D341Med (cell line): ENCODE measurements at places on chromosomes 12 and 14.
A peak's percentile ranks its signal among the peaks of the same experiment; 100 is the strongest.

- DNase-seq: peak; percentile 67
Measured at GRCh38 chr12:115983226-115983798, 294.2 kb downstream of the MED13L start.

GRCh38 chr12:107126796-107127481, 33.6 kb upstream of the CRY1 start:
- peak; percentile 41 for DNase-seq

DNA sequence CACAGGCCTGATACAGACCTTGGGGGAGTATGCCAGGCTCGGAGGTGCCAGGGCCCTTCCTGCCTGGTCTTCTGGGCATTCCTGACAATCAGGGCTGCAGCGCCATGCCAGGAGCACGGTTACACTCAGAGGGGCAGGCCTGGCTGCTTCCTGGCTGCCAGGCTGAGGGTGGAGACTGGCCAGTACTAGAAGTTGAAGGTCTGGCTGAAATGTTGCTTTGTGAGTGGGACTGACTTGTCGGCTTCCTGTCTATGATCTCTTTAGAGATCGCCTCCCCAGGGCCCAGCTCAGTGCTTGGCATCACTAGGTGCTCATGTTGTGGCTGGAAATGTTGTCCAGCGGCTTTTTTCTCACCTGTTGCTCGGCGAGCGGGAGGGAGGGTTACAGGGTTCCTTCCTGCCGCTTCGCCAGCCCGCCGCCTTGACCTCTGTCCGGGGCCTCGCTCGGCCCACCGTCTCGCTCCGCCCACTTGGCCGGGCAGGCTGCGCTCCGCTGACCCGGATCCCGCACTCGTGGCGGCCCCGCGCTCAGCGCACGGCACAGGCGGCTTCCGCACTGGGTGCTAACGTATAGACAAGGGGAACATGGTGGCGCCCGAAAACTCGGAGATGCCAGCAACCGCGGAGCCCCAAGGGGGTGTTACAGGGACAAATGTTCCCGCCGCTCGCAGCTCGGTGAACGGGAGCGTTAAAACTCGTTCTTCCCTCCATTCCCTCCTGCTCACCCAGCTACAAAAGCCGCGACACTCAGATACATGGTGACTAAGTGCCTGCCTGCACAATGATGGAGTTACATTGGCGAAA, 32.6 kb downstream of the PAPLN start:
- DNase-seq: peak; percentile 30

GRCh38 chr12:124354400-124354799, 59.5 kb downstream of the RFLNA start:
- DNase-seq: no peak

DNA sequence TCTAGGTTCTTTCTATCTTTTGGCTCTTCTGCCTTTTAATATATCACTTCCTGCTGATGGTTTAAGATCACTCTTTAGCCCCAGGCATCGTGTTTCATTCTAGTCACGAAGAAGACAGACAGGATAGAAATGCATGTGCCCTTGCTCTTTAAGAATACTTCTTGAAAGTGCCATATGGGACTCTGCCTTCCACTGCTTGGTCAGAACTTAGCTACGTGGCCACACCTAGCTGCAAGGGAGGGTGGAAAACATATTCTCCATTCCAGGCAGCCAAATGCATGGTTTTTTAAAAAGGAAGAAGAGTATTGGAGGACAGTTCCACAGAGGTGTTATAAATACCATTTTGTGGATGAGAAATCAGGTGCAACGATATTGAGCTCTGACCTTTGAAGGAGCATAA, 143.3 kb downstream of the KLRB1 start:
- no peak for DNase-seq
